ENCODE measurements at places on chromosomes 1 and 21.

- DNase-seq, result no peak
These were observed 6.6 kb downstream of the PEF1 start for GRCh38 chr1:31637915-31638673.

- no peak for DNase-seq
These were observed 9.4 kb downstream of the ADAMTS1 start for GRCh38 chr21:26835714-26836265.

GRCh38 chr1:143699731-143700130 is 272.1 kb downstream of the FAM72C start:
- no peak for DNase-seq

DNA sequence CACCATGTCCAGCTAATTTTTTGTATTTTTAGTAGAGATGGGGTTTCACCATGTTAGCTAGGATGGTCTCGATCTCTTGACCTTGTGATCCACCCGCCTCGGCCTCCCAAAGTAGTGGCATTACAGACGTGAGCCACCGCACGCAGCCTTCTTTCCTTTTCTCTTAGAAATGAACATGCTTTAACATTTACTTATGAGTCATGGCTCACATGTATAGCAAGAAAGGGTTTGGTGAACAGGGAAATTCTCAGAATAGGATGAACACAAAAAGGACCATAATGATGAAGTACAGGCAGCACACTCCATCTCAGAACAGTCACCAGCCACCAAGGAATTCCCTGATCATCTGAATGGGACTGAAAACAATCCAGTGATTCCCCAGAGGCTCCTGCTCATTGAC is 9.4 kb upstream of the VAMP4 start:
- DNase-seq, result no peak

- no peak for DNase-seq
These were observed 72.4 kb upstream of the TRAPPC10 start for GRCh38 chr21:43939443-43940328.

DNA sequence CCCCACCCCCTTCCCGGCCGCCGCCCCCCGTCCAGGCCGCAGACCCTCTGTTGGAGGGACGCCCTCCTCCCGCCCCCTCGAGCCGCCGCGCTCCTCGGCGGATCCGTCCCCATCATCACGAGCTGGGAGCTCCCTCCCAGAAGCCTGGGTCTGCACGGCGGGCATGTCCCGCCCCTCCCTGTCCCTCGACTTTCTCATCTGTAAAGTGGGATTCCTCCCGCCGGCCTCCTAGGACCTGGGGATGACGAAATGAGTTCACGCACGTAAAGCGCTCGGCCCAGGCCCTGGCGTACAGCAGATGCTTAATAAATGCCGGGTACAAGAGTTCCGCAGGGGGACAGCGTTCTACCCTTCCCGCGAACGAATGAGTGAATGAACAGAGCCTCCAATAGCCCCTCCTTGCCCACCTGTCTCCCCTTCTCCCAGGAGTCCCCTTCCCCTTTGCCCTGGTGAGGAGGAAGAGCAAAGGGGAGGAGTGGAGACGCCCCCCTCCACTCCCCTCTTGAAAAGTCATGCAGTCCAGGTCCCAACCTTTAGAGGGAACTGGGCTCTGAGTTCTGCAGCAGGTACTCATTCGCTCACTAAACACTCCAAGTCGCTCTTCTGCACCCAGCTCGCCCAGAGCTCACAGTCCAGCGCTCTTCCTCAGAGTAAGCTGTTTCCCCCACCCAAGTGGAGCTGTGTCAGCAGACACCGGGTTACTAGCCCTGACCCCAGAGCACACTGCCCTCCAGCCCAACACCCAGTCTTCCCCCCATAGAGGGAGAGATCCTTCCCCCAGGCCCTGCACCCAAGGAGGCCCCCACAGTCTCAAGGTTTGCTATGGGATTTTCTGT is 16.8 kb downstream of the RAP1GAP start:
- DNase-seq, result no peak

- DNase-seq, result no peak
These were observed 24.0 kb upstream of the BTG3 start for GRCh38 chr21:17636711-17637110.

DNA sequence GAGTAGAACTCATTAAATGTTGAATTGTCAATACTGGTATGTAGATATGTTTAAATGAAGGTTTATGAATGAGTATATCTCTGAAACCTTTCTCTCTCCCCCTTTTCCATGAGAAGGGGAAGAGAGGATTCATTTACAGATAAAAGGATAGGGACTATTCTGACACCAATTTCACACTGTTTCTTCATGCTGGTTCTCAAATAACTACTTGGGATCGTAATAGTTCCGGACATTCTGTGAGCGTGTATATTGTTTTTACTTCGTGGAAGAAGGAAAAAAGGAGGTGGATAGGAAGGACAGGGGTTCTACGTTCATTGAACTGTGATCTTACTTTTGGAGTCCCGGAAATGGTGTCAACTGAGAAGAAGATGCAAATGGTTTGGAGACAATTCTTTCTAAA is 284.2 kb downstream of the GRIK1 start:
- no peak for DNase-seq

DNA sequence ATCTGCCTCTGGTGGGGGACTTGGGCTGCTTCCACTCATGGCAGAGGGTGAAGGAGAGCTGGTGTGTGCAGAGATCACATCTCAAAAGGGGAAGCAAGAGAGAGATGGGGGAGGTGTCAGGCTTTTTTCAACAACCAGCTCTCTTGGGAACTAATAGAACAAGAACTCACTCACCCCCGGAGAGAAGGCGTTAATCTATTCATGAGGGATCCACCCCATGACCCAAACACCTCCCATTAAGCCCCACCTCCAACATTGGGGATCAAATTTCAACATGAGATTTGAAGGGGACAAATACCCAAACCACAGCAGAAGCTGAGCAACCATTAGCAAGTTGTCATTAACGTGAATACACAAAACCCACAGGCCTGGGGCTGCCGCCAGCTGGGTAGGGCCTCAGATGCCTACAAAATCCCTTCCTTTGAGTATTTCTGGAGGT is 12.0 kb upstream of the VWA5B1 start:
- DNase-seq, result no peak

- no peak for DNase-seq
These were observed 50.8 kb downstream of the FAM78B start for GRCh38 chr1:166116026-166116425.

GRCh38 chr1:33351281-33351660 is 30.4 kb upstream of the A3GALT2 start:
- no peak for DNase-seq

- DNase-seq, result no peak
These were observed 24.4 kb upstream of the FGGY start for GRCh38 chr1:59272507-59272906.

DNA sequence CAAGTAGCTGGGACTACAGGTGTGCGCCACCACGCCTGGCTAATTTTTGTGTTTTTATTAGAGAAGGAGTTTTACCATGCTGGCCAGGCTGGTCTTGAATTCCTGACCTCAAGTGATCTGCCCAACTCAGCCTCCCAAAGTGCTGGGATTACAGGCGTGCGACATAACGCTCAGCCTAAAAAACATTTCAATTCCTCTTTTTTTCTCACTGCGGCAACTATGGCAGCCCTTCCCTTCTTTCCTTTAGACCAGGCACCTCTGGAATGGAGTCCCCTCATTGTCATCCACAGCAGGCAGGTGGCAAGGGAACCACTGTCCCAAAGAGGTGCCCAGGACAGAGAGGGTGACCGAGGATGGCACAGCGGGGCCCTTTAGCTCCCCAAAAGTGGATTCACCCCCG is 14.1 kb downstream of the CEP104 start:
- DNase-seq, result no peak

DNA sequence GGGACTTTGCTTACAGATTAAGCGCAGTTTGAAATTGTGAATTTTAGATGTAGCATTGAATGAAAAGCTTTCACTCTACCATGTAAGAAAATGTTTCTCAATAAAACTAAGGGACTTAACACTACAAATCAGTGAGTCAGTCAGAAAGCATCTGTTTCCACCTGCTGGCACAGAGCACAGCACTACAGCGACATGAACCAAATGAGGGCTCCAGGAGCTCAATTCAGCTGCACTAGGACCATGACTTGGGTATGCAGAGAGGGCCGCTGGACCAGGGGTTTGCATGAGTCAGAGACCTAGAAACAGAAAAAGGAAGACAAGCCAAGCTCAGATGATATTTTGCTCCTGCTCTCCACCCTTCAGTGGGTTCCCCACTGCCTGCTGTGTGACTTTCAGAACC is 5.2 kb downstream of the SUSD4 start:
- DNase-seq, result no peak

DNA sequence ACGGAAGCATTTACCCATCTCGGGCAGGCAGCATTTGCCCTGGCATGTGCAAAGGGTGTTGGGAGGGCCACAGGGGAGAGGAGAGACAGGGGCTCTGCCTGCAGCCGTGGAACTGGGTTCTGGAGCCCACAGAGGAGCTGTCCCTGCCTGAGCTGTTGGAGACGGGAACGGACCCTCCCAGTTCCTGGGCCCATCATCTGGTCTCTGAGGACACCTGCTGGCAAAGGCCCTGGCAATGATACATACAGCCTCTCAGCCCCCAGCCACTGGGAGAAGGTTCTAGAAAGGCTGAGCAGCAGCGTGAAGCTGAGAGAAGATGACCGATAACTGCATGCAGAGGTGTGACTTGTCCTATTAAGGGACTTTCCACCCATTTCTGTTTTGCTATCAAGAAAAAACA is 31.4 kb downstream of the FAAP20 start:
- DNase-seq, result no peak

GRCh38 chr1:69707103-69707502 is 139.4 kb downstream of the LRRC7 start:
- no peak for DNase-seq

DNA sequence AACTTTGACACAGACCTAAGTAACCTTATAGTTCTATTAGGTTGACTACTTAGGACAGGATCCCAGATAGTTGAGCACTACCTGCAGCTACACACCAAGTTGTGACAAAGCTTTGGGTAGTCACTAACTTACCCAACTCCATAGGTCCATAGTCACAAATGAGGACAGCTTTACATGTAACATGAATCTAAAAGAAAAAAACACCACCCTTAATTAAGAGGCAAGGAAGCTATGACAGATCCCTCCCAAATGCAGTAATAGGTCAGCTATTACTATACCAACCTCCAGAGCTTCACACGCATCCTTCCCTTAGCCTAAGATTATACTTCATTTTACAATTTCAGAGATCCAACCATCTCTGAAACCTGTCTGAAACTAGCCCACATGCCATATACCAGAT is 12.7 kb upstream of the RAB42 start:
- no peak for DNase-seq

DNA sequence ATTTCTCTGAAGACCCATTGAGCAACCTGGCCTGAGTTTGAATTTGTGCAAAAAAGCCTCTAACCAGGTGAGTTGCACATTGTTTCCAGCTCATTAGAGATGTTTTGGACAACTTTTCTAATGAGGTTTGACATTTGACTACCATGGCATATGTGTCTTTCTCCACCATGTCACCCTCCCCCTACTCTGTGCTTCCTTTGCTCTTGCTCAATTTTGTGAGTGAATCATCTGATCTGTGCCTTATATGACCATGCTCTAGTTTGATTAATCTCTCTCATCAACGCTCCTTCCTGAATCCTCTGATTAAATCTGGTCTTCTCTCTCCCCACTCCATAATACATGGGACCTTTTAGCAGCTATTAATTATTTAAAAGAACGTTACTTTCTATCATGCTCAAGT is 144.8 kb upstream of the SAMSN1 start:
- DNase-seq, result no peak

- no peak for DNase-seq
These were observed 250.0 kb downstream of the SPATA17 start for GRCh38 chr1:217881131-217881543.

GRCh38 chr1:67793562-67793961 is 39.7 kb downstream of the GNG12 start:
- no peak for DNase-seq

DNA sequence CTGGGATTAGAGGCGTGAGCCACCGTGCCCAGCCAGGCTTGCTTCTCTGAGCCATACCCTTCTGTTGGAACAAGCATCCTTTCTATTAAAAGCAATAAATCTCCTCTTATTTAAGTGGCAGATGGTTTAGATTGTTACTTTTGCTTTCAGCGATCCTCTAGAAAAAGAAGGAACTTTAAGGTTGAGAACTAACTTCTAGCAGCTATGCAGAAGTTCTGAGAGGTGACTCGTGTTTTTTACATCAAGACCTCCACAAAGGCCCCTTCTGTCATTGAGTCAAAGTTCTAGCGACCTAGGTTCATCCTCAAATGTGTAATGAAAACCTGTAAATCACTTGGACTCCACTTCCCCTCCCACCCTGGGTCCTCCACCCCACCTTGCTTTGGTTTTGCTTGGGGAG is 30.8 kb downstream of the PLEKHO1 start:
- no peak for DNase-seq

GRCh38 chr1:61085206-61085982 is 3.0 kb downstream of the NFIA start:
- DNase-seq, result no peak
